ENCODE measurements at places on chromosomes 3 and 15.

DNA sequence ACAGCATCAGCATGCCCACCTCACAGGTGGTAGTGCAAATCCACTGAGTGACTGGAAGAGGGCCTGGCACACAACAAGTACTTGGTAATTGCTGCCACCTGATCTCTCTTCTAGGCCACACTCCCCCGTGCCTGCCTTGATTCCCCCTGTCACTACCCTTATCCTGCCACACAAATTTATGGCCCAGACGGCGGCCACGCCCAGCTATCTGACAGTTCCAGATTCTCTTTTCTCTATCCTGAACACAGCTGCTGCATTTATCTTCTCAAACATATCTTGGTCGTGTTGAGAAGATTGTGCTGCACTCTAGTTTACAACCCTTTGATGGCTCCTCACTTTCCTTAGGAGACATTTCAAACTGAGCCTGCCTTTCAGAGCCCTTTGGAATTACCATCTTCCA lies 585.2 kb downstream of the NTRK3 start:
- no peak for DNase-seq

- no peak for DNase-seq
These were observed 7.9 kb downstream of the RPSA start for GRCh38 chr3:39414421-39414907.

- DNase-seq: no peak
These were observed 4.7 kb downstream of the TCF12 start for GRCh38 chr15:56923174-56923591.

GRCh38 chr15:51080286-51080685 lies 14.4 kb downstream of the TNFAIP8L3 start:
- no peak for DNase-seq

- no peak for DNase-seq
These were observed 629.1 kb downstream of the MECOM start for GRCh38 chr3:169034401-169034800.

DNA sequence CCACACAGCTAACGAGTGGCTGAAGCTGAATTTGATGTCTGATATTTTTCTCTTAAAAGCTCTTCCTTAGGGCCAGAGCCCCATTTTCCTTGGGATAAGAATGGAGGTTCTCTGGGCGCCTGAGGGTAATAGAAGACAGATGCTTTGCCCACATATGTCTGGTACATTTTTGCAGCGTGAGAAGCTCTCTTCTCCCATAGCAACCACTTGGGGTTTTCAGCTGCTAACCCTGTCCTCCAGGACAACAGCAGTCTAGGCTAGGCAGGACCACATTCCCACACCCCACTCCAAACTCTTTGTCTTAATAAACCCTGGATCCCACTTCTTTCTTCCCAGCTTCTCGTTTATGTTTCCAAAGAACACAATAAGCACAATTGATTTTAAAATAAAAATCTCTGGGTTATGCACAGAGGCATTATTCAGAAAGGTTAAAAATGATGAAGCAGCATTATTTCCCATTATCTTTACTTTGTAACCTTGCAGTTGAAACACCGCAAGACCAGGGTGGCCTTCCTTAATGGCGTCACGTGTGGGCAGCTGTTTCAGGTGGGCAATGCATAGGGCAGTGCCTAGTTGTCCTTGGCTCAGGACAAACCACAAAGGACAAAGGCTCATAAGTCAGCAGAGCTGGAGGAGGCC lies 56.5 kb upstream of the NTRK3 start:
- no peak for DNase-seq

DNA sequence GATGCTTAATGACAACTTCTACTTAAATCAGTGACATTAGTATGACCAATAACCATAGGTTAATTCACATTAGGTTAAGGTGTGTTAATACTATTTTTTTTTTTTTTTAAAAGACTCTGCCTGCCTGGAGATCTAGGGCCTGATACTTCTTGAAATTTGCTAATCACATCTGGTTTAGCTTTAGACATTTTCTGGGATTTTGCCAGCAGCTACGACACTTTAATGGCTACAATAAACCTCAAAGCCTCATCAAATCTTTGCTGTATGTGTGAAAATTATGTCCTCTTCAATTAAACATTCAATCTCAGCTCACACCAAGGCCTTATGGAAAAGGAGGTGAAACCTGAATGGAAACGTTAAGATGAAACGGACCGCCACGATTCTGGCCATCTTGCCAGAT lies 167.9 kb downstream of the GREM1 start:
- DNase-seq: no peak

DNA sequence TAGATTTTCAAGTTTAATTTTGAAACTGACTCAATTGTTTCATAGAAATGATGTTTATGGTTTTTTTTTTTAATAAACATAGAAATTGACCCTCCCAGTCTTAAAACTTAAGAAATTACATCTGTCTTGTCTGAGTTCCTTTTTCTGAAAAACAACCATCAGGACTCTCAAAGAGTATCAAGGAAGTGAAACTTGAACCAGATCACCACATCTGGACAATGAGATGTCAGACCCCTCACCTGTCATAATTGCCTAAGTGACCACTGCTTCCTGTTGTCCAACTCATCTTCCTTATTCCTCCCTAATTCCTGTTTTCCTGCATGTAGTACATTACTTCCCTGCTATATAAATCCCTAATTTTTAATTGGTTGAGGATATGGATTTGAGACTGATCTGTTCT lies 441.5 kb upstream of the ARHGEF26 start:
- no peak for DNase-seq

- DNase-seq: no peak
These were observed 149.8 kb upstream of the ABI3BP start for GRCh38 chr3:101143012-101143411.

- peak; percentile 88 for DNase-seq
These were observed 29.2 kb downstream of the AP3B2 start for GRCh38 chr15:82680200-82681102.
